ENCODE measurements at places on chromosomes 7 and 10. TPM values are rescaled to one million over a fixed set of nuclear protein-coding genes. Genes with fewer than 3 reads are reported as not detected.

Gene C7orf33
- not detected for total RNA-seq

Gene GAD2
- 0.47 TPM for total RNA-seq

Gene PIP
- total RNA-seq, result not detected

Gene FBXL13
- 1.2 TPM for total RNA-seq

Gene FAM237B
- total RNA-seq, result not detected

Gene FXYD4
- total RNA-seq, result not detected

Gene MKX
- 0.92 TPM for total RNA-seq

Gene SERPINE1
- 5.6 TPM for total RNA-seq

Gene FOXP2
- 0.43 TPM for total RNA-seq

Gene VTI1A
- 20.0 TPM for total RNA-seq

DNA sequence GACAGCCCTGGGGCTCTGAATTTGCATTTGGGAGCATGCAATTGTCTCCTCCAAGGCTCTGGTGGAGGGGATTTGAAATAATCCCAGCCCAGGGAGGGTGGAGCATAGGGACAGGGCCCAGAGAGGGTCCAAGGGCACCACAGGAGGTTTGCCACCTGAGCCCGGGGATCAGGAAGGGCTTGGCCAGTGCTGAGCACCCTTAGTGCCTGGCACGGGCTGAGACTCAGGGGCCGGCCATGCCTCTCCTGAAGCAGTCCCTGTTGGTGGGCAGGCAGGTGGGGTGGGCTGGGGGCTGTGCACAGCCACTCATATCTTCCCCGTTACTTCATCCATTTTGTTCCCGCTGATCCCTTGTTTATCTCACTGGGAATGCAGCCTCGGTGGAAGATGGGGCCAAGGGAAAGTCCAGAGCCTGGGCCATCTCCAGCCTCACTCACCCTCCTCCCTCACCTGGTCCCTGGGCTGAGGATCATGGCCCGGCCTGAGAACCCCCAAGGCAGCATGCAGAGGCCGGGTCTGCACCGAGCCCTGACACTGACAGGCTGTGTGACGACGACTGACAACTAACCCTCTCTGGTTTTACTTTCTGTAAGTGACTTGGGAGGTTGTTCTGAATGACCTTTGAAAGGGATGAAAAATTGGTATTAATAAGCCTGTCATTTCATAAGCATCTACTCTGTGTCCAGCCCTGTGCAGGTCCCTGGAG, 38.5 kb downstream of the KCTD7 start:
- no peaks in the 10 kb centered on the region for H3K27me3 ChIP-seq
- no peak overlapping the region for H3K27ac ChIP-seq
- H3K4me3 ChIP-seq, result no peak overlapping the region
- H3K36me3 ChIP-seq, result no peaks in the 10 kb centered on the region
- H3K4me1 ChIP-seq, result no peaks in the 10 kb centered on the region

DNA sequence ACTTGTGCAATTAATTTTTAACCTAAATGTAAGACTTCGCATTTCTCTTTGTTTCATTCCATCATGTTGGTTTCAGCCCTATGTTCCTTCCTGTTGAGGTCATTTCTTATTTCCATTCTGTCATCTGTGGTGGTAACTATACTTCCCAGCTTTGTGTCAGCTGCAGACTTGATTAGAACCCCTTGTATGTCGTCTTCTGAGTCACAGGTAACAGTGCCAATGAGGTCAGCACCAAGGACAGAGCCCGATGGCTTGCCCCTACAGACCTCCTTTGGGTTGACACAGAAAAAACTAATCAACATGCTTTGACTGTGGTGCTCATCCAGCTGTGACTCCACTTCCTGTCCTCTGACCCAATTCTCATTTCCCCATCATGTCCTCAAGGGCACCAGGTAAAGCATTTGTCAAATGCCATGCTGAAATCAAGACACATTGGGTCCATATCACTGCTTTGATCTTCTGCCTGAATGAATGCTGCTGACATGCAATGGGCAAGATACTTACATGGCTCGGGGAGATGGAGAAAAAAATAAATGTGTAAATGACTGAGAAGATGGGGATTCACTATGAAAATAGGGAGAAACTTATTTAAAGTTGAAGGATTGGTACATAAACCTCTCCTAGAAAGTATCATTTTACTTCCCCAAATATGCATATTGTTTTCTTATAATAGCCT, 25.6 kb upstream of the CRTAC1 start:
- H3K4me3 ChIP-seq, result no peak overlapping the region
- no peak overlapping the region for H3K27ac ChIP-seq
- H3K27me3 ChIP-seq, result no peaks in the 10 kb centered on the region
- DNase-seq, result peak; percentile 81
- no peaks in the 10 kb centered on the region for H3K4me1 ChIP-seq

- H3K4me3 ChIP-seq, result no peak overlapping the region
- no peaks in the 10 kb centered on the region for H3K36me3 ChIP-seq
- DNase-seq, result no peak
- peaks cover 4% of the 10 kb centered on the region for H3K4me1 ChIP-seq
- no peaks in the 10 kb centered on the region for H3K27me3 ChIP-seq
Observed at GRCh38 chr7:138948403-138948802, 32.8 kb downstream of the KIAA1549 start.

GRCh38 chr10:63866075-63866746, 345.0 kb downstream of the REEP3 start:
- H3K4me3 ChIP-seq, result peak overlapping the region; percentile 3
- H3K27me3 ChIP-seq, result no peaks in the 10 kb centered on the region
- H3K4me1 ChIP-seq, result peaks cover 3% of the 10 kb centered on the region
- no peaks in the 10 kb centered on the region for H3K36me3 ChIP-seq
- H3K27ac ChIP-seq, result no peak overlapping the region

DNA sequence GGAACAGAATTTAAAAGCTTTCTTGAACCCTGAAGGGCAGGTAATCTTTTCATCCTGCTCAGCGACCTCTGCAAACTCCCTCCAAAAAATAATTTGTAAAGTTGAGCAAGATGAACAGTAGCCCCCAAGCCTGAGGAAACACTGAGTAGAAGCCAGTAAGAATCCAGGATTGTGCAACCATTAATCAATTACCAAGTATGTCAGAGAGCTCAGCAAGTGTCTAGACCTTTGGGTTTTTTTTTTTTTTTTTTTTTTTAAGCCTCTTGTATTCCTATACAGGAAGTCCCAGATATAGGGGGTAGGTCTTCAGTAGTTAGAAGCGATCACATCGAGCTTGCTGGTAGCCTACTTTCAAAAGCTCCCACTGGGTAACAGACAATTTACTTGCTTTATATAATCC, 155.2 kb downstream of the DGKI start:
- H3K27me3 ChIP-seq, result no peaks in the 10 kb centered on the region
- DNase-seq, result no peak
- no peaks in the 10 kb centered on the region for H3K36me3 ChIP-seq
- H3K27ac ChIP-seq, result no peak overlapping the region

GRCh38 chr10:48517911-48518811, 86.7 kb downstream of the ARHGAP22 start:
- H3K36me3 ChIP-seq, result no peaks in the 10 kb centered on the region
- no peak for DNase-seq
- 0 out of 2 replicates have a peak, but pooled peaks cover 2% of the 10 kb centered on the region for H3K27me3 ChIP-seq
- H3K4me1 ChIP-seq, result peaks cover 2% of the 10 kb centered on the region
- H3K27ac ChIP-seq, result no peak overlapping the region

DNA sequence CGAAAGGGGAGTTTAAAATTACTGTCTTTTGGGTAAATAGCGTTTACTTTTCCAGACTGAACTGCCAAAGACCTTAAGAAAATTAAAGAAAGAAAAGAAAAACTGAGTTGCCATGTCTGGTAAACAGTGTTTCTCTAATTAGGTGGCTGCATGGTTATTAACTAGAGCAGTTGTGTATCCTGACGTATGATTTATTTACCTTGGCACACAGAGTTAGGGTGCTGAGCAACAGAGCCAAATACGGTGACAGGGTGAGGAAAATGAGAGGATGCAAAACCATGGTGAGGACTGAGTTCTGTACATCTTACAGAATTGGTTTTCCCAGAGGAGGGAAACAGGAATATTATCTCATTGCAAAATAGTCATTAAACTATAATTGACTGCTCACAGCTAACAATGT, 546.4 kb upstream of the FZD8 start:
- no peak for DNase-seq
- H3K4me3 ChIP-seq, result no peak overlapping the region
- H3K36me3 ChIP-seq, result no peaks in the 10 kb centered on the region
- peaks cover 6% of the 10 kb centered on the region for H3K4me1 ChIP-seq

DNA sequence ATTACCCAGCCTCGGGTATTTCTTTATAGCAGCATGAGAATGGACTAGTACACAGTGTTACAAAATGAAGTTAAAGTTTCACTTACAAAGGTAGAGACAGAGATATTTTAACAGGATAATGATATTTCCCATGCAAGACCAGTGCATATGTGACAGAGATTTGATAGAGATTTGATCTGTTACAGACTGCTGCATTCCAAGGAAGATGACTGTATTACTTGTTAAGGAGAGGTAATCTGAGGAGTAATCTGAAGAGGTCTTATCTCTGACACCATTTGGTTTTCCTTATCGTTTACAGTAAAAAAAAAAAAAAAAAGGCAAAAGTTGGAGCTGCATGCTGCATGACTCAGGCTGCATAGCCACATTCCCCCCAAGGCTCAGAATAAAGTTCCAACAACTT, 289.6 kb downstream of the POM121L12 start:
- no peak overlapping the region for H3K4me3 ChIP-seq
- no peak for DNase-seq
- no peaks in the 10 kb centered on the region for H3K36me3 ChIP-seq
- no peaks in the 10 kb centered on the region for H3K27me3 ChIP-seq
- H3K27ac ChIP-seq, result no peak overlapping the region
- H3K4me1 ChIP-seq, result no peaks in the 10 kb centered on the region

DNA sequence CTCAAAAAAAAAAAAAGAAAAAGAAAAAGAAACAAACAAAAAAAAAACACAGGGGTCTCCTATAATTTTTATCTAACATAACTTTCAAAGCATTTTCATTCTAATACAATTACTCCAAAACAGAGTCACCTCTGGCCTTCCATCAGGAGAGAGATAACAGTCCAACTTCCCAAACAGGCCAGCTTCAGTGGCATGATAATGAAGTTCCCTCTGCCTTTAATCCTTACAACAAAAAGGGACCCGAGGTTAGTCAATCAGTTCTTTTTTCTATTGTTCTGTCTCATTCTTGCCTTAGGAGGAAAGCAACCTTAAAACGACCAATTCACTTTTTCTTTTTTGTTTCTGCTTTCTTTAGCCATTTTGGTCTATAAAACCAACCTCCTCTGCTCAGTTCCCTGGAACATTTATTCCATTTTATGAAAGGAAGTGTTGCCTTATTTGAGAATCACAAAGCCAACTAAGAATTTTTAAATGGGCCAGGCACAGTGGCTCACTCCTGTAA, 16.5 kb upstream of the FXYD4 start:
- H3K36me3 ChIP-seq, result no peaks in the 10 kb centered on the region
- no peak for DNase-seq
- no peaks in the 10 kb centered on the region for H3K27me3 ChIP-seq
- peaks cover 12% of the 10 kb centered on the region for H3K4me1 ChIP-seq

GRCh38 chr7:66377045-66377444, 171.9 kb downstream of the TPST1 start:
- no peak for DNase-seq
- H3K27me3 ChIP-seq, result no peaks in the 10 kb centered on the region
- no peaks in the 10 kb centered on the region for H3K36me3 ChIP-seq
- no peak overlapping the region for H3K4me3 ChIP-seq

DNA sequence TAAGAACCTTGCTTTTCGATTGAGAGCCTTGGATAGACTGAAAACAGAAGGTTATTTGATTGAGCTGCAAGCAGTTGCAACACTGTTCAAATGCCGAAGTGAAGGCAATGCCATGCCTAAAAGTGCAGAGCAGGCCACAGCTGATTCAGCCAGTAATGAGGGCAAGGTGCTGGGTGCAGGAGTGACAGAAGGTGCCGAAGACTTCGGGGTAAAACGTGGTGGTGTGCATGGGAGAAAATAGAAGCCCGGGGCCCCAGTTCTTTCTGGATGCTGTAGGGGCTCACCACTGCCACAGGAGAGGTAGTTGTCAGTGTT, 43.6 kb upstream of the GATAD1 start:
- no peaks in the 10 kb centered on the region for H3K4me1 ChIP-seq
- H3K27ac ChIP-seq, result no peak overlapping the region
- DNase-seq, result no peak
- peaks cover 1% of the 10 kb centered on the region for H3K27me3 ChIP-seq

DNA sequence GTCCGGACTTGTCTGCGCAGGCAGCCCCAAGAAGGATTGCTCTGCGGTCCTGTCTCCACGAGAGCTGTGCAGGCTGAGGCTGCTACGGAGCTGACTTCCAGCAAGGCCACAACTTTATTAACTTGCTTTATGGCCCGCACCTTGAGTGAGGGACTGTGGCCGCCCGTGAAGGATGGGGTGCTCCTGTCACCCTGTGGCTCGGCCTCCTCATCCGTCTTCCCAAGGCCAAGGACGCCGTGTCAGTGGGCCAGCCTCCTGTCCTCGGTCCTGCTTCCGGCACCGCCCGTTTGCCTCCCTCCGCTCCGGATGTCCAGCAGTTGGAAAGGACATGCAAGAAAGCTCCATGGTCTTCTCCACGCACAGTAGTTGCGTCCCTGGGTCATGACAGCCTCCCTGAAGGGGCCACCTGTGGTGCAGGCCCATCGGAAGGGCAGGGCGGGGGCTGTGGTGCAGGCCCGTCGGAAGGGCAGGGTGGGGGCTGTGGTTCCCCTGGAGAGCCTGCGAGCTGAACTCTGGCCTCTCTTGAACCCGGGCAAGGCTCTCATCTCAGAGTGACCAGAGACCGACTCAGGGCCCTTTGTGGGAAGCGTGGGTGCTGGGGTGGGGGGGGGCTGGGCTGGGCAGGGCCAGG, 87.1 kb downstream of the NKX6-2 start:
- H3K4me3 ChIP-seq, result no peak overlapping the region
- no peaks in the 10 kb centered on the region for H3K27me3 ChIP-seq
- no peak overlapping the region for H3K27ac ChIP-seq
- H3K36me3 ChIP-seq, result no peaks in the 10 kb centered on the region
- no peak for DNase-seq

DNA sequence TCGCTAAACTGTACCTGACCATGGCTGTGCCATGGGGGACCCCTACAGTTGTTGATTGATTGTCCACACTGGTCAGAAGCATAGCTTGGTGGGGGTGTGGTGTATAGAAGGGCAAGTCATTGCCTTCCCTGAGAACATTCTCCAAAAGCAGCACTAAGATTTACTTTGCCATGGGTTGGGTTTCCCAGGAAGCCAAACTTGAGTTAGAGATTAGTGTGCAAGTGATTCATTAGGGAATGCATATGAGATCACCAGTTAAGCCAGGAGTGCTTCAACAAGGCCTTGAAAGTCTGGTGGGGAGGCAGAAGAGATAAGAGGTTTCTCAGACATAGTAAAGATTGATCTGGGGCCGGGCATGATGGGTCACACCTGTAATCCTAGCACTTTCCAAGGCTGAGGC, 21.4 kb upstream of the TPST1 start:
- no peaks in the 10 kb centered on the region for H3K4me1 ChIP-seq
- H3K4me3 ChIP-seq, result no peak overlapping the region
- no peak for DNase-seq
- no peaks in the 10 kb centered on the region for H3K27me3 ChIP-seq
- H3K27ac ChIP-seq, result no peak overlapping the region

GRCh38 chr7:96729820-96730219, 20.2 kb upstream of the SEM1 start:
- no peak for DNase-seq
- no peaks in the 10 kb centered on the region for H3K27me3 ChIP-seq
- H3K27ac ChIP-seq, result no peak overlapping the region
- H3K36me3 ChIP-seq, result no peaks in the 10 kb centered on the region
- H3K4me3 ChIP-seq, result no peak overlapping the region

Measured in H1 (cell line).